Mammary epithelial cell (primary cell): ENCODE measurements at places on chromosomes 5 and 9. TPM values are rescaled to one million over a fixed set of nuclear protein-coding genes. Genes with fewer than 3 reads are reported as not detected.

Gene SAPCD2
- total RNA-seq = 2.1 and 6.9 TPM in 2 replicates

GRCh38 chr9:9951556-9952160 lies 661.1 kb downstream of the PTPRD start:
- no peak for DNase-seq

- no peak for DNase-seq
These were observed 32.6 kb upstream of the SPTLC1 start for GRCh38 chr9:92147852-92148180.

Gene RIC1
- 46.3 TPM for total RNA-seq

Gene IFNA14
- not detected for total RNA-seq

DNA sequence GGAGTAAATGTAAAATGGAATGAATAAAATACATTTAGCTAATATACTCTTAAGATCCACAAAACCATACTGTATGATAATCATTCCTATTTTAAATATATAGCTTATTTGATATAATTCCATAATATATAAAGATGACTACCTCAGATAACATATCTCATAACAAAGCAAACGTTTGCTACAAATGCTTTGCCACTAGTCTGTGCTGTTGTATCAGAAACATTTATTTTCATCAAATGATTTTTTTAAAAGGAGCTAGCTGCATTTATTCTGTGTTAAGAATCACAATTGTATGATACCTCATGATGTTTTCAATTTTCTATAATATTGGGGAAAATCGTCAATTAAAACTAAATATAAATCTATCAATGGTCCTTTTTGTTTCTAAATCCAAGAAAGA lies 567.2 kb downstream of the PTPRD start:
- peak; percentile 26 for DNase-seq

GRCh38 chr9:68949271-68950000 lies 64.5 kb downstream of the PRKACG start:
- peak; percentile 30 for DNase-seq

DNA sequence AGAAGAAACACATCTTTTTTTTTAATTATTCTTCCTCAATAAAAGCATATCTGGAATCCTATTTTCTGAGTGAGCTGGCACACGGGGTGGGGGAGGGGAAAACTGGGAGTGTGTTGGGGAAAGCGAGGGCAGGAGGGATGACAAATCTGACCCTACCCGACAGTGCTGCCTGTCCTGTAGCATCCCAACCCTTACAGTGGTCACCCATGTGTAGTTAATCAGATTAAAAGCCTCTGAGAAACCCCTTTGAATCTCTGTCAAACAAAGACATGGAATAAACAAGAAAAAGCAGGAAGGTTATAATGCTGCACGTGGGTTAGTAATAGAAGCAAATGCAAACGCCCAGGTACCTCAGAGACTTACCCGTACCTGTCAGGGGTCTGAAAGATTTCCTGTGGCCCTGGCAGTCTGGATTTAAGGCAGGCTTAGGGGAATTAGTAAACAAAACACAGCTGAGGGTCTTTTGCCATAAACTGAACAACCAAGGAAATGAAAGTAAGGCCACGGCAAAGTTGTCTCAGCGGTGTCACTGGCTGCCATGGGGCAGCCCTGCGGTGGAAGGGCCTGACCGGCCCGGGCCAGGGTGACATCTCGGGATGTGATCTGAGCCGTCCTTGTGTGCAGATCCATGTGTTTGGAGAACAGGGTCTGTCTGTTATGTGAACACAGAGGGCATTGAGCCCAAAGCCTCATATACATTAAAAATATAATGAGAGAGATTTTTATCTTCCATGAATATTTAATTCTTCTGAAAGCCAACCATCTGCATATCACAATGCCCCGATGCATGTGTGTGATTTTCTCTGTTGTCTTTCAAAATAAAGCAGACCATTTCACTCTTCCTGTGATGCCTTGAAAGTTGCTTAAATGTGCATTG lies 308.2 kb downstream of the ZNF608 start:
- no peak for DNase-seq

GRCh38 chr9:108691614-108692013 lies 164.2 kb downstream of the ACTL7B start:
- peak; percentile 66 for DNase-seq

Gene BTNL3
- total RNA-seq = not detected

DNA sequence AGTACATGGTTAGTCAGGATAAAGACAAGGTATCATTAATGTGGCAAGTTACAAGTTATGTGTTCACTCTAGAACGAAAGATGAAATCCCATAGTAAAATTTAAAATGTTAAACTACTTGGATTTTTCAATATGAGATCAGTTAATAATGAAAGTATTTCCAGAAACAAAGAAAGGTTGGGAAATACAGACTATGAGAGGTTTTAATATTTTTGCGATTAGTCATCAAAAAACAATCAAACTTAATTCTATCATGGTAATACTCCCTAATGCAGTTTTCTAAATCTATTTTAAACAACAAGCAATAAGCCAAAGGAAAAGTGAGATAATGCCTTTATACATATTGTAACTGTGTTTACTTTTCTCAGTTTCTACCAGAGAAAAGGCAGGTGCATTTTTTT lies 10.6 kb downstream of the CDH12 start:
- no peak for DNase-seq
